ENCODE measurements at places on chromosomes 2 and 18.

GRCh38 chr18:24470805-24471204 is 10.4 kb downstream of the HRH4 start:
- DNase-seq: no peak

DNA sequence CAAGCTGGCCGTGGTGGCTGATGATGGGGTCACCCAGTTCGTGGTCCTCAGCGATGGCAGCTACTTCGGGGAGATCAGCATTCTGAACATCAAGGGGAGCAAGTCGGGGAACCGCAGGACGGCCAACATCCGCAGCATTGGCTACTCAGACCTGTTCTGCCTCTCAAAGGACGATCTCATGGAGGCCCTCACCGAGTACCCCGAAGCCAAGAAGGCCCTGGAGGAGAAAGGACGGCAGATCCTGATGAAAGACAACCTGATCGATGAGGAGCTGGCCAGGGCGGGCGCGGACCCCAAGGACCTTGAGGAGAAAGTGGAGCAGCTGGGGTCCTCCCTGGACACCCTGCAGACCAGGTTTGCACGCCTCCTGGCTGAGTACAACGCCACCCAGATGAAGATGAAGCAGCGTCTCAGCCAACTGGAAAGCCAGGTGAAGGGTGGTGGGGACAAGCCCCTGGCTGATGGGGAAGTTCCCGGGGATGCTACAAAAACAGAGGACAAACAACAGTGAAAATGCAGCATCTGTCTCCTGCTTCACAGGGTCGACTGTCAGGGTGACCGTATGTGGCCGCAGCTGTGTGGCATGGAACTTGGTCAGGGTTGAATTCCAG is 47.8 kb upstream of the INPP4A start:
- no peak for DNase-seq

- no peak for DNase-seq
Observed at GRCh38 chr2:37837628-37838328, 87.3 kb upstream of the RMDN2 start.

DNA sequence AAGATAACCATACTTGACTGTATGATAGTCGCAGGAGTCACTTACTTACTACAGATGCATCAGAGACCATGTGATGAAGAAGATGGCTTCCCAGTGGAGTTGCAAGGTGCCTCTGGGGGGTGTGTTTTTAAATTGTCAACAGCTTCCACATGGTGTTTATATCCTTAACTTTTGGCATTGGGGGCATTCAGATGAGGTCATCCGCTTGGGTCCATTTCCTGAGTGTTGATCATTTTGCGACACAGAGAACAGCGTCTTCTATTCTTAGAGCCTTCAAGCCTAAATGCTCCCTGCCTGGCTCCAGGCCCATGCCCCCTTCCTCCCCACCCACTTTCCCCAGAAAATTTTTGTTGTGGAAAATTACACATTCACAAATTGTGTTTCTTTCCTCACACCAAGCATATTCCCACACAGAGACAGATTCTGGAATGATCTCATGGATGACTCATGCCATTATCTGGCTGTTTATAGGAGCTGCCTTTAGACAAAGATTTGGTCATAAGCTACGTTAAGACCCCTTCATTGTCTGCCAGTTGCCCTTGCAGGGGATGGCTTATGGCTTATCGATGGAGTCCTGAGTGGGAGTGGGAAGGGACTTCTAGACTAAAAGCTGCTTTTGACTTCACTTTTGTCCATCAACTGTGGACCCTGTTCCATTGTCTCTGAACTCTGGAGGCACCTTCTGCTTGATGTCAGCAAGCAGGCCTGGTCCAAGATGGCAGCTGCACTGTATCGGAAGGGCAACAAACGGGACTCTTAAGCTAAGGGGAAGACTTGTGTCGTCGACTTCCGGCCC is 91.8 kb downstream of the CABLES1 start:
- DNase-seq: no peak

- DNase-seq: no peak
Observed at GRCh38 chr2:182818501-182818900, 47.9 kb downstream of the FRZB start.

- DNase-seq: no peak
Observed at GRCh38 chr2:171531291-171531690, 9.0 kb downstream of the CYBRD1 start.

DNA sequence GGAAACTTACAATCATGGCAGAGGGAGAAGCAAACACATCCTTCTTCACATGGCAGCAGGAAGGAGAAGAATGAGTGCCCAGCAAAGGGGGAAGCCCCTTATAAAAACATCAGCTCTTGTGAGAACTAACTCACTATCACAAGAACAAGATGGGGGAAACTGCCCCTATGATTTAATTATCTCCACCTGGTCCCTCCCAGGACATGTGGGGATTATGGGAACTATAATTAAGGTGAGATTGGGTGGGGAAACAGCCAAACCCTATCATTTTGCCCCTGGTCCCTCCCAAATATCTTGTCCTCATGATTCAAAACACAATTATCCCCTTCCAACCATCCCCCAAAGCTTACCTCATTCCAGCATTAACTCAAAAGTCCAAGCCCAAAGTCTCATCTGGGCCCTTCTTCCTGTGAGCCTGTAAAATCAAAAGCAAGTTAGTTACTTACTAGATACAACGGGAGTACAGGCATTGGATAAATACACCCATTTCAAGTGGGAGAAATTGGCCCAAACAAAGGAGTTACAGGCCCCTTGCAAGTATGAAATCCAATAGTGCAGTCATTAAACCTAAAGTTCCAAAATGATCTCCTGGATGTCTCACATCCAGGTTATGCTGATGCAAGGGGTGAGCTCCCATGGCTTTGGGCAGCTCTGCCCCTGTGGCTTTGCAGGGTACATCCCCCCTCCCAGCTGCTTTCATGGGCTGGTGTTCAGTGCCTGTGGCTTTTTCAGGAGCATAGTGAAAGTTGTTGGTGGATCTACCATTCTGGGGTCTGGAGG is 122.3 kb downstream of the MYCN start:
- no peak for DNase-seq

DNA sequence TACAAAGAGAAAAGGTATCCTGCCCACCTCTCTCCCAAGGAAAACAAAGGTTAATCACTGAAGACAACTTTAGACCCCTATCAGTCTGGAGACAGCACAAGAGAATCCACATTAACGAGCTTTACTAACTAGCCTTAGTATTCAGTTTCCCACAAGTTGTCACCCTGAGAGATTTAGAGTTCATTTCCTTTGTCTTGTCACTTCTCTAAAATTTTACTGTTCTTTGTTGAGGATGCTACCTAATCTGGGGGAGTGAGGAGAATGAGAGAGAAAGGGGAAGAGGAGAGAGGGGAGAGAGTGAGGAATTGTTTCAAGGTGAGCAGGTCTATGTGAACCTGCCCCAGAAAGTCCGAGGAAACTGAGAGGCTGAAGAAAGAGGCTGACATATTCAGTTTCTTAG is 28.4 kb downstream of the C2orf76 start:
- no peak for DNase-seq

GRCh38 chr2:401019-401679 is 113.3 kb upstream of the ALKAL2 start:
- DNase-seq: no peak

- no peak for DNase-seq
Observed at GRCh38 chr18:26183395-26184112, 42.7 kb upstream of the TAF4B start.

GRCh38 chr18:70920840-70921374 is 632.1 kb downstream of the SOCS6 start:
- DNase-seq: no peak

DNA sequence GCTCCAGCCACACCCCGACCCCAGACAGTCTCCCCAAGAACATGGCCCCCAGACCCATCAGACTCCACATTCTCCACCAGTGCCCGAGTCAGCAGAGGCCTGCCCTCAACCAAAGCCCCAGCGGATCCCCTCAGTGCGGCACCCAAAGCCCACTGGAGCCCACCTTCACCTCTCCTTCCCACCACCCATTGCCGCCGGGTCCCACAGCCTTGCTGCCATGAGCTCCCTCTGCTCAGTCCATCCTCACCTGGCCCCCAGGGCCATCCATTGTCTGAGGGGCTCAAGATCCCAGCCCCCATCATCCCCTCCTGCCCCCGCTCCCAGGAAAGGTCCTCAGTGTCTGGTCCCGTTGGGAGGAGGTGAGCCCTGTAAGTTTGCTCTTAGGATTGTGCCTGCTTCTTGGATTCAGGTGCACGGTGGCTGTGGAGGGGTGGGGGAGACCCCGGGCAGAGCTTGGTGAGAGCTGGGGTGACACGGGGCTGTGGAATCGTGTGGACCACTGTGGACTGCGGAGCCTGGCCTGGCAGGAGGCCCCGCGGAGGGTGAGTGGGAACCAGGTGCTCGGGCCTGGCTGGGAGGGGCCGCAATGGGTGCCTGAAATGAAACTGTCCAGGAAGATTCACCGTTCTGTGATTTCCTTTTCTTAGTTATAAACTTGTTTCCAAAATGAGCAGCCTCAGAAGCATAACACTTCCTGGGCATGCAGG is 32.7 kb upstream of the GPC1 start:
- no peak for DNase-seq

- DNase-seq: no peak
Observed at GRCh38 chr18:13513021-13513420, 213.3 kb downstream of the FAM210A start.

- DNase-seq: no peak
Observed at GRCh38 chr2:101442042-101442666, 32.8 kb downstream of the RFX8 start.

- no peak for DNase-seq
Observed at GRCh38 chr2:72843301-72843700, 17.5 kb upstream of the EXOC6B start.

GRCh38 chr2:86335865-86336674 is 1.4 kb downstream of the REEP1 start:
- no peak for DNase-seq

DNA sequence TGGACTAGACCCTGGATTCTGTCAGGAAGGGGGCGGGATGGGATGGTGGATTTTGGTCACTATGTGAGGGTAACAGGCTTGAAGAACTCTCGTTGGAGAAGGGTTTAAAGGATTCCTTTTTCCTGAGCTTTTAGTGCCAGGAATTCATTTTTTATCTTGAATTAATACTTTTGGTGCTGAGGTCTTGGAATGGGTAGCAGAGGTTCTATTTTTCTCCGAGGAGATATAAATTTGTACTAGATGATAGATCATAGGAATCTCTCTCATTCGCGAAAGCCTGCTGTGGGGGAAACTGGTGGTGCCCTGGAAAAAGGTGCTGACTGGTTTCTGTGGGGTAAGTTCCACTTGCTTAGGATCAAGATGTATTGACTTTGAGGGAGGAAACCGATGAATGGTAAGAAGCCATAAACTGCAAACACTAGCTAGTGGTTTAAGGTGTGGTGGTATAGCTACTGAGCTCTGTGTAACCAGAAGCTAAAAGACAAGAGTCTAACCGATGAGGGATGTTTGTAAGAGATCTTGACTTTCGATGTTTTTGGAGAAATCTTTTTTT is 706 bp downstream of the AGPS start:
- no peak for DNase-seq

- peak; percentile 12 for DNase-seq
Observed at GRCh38 chr18:23331091-23331920, 121.8 kb upstream of the RIOK3 start.

GRCh38 chr2:100197631-100198153 is 55.3 kb upstream of the AFF3 start:
- DNase-seq: no peak

- no peak for DNase-seq
Observed at GRCh38 chr2:84912984-84913383, 7.5 kb downstream of the TMSB10 start.

DNA sequence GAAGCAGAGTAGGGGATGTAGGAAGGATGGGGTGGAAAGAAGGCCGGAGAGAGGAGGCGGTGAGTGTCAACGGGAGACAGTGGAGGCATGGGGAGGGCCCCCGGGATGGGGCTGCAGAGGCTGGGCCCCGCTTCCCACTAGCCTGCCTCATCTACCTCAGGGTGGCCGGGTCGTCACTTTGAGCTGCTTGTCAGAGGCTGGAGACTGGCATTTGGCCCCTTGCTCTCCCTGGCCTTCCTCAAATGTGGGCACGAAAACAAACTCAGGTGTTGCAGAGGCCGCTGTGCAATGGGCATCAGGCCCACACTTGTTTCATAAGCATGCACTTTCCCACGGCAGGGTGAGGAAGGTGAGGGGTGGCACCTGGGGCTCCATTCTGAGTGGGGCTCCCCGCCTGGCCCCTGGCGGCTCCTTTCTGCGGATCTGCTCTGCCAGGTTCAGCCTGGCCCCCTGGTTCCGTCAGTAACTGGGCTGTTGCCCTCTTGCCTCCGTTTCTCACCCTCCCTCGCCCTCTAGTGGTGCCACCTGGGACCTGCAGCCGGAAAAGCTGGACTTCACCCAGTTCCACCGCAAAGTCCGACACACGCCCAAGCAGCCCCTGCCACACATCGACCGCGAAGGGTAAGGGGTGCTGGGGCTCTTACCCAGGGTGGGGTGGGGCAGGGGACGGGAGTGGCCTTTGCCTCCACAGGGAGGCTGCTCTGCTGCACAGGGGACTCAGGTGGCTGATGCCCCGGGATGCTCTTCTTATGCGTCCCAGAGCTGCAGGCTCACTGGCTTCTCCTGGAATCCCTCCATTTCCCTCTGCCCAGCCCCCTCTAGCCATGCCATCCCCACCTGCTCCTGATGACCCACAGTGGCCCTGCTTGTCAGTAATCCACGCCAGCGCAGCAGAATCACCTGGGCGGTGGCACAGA is 125.4 kb downstream of the CTIF start:
- DNase-seq: no peak

DNA sequence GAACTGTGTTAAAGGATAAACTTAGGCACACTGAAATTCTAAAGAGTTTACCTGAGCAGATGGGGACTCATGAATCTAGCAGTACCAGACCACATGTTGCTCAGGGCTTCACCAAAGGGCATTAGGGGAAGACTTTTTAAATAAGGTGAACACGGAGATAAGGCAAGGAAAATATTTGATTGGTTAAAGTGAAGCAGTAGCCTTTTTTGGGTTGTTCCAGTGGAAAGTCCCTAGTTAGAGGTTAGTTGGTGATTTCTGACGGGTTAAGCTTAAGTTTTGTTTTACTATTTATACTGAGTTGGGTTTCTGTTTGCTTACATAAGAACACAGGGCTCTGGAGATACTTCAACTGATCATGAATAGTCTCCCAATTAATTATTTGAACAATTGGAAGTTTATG is 722.5 kb downstream of the SOCS6 start:
- DNase-seq: no peak

GRCh38 chr2:216880509-216881184 is 20.8 kb upstream of the TNP1 start:
- no peak for DNase-seq

DNA sequence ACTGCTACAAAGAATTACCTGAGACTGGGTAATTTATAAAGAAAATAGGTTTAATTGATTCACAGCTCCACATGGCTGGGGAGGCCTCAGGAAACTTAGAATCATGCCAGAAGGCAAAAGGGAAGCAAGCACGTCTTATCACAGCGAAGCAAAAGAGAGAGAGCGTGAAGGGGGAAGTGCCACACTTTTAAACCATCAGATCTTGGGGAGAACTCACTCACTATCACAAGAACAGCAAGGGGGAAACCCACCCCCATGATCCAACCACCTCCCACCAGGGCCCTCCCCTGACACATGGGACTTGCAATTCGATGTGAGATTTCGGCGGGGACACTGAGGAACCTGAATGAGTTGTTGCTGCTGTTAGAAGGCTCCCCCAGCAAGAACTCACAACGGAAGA is 220.2 kb upstream of the PIEZO2 start:
- DNase-seq: no peak
